ENCODE measurements at places on chromosomes 7 and 10.

DNA sequence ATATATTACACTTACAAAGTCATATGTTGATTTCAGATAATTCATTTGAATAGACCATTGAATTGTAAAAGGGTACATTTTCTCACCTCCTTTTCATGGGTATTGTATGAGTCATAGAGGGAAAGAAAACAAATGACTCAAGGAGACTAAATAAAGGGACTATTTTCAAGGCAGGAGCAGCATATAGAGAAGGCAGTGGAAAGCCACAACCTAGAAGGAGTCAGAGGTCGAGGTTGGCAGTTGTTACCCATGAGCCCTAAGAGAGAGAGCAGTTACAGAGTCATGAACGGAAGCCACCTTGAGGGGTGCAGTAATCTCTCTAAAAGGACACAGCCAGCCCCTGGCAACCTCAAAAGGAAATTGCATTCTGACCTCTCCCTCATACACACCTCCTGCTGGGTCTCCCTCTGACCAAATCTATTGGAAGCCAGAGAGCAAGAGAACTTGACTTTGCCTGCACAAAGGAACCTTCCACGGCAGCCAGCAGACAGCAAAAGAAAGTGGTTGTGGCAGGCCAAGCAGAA lies 137.9 kb downstream of the GRM8 start:
- DNase-seq = no peak

GRCh38 chr10:74683621-74684364 lies 142.6 kb upstream of the KAT6B start:
- no peak for DNase-seq

GRCh38 chr10:7264313-7264756 lies 146.5 kb downstream of the SFMBT2 start:
- DNase-seq = no peak

- no peak for DNase-seq
Observed at GRCh38 chr10:69919250-69919649, 117.5 kb downstream of the COL13A1 start.

- DNase-seq = no peak
Observed at GRCh38 chr10:6642876-6643275, 62.8 kb upstream of the PRKCQ start.

GRCh38 chr10:91632671-91633550 lies at the start of gene PPP1R3C:
Gene PPP1R3C (minus strand): TSS chr10:91633071. CDS start chr10:91632969, 102 bp downstream.
- DNase-seq = no peak

GRCh38 chr10:34081347-34081743 lies 733.8 kb downstream of the PARD3 start:
- DNase-seq = no peak

- no peak for DNase-seq
Observed at GRCh38 chr10:101807158-101807557, 11.1 kb downstream of the OGA start.

- no peak for DNase-seq
Observed at GRCh38 chr10:25938405-25938804, 4.4 kb downstream of the MYO3A start.

DNA sequence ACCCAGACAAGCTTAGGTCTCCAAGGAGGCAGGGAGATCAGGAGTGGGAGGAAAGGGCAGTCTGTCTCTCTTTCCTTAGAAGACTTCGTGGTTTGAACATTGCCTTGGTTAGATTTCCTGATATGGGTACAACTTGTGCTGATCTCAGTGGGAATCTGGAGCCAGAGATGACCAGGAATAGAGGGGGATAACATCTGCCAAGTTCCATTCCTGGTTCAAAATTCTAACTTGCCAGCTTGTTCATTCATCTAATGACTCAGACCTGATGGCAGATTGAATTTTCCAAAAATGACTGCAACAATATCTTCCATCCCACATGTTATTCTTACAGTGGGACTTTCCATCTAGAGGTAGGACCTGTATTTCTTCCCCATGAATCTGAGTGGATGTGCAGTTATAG lies 394.3 kb upstream of the PODXL start:
- no peak for DNase-seq
